ENCODE measurements at places on chromosomes 7 and 10.

DNA sequence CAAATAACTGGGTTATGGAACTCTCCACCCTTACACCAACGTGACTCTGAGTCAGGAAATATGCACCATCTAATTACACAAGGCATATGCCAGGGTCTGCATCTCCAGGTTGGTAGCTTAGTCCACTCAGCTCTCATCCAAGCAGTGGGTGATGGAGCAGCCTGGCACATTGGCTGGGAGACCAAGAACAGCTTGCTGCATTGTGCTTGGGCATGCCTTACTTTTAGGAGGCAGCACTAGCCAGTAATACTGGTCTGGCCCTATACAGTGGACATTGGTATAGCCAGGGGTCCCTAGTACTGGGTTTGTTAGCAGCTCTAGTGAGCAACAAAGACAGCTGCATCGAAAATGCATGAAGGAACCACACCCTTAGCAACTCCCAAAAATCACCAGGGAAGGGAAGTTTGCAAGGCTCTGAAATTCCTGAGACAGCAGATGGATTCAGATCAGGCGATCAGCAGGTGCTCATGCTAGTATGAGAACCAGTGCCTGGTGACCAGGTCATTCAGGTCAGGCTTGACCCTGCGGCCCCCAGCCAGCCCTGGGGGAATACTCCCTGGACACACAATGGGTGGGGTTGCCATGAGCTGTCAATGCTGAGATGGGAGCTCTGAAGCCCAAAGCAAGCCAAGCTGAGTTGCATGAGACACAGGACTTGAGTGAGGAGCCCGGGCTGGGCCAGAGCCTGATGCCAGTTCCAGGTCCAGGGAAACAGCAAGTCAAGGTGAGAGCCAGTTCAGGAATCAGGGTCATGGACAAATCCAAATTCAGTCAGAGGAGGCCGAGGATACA is 217.9 kb upstream of the ZMIZ1 start:
- no peaks in the 10 kb centered on the region for H3K4me1 ChIP-seq
- no peak overlapping the region for H3K4me3 ChIP-seq
- no peaks in the 10 kb centered on the region for H3K36me3 ChIP-seq

GRCh38 chr10:62450912-62451610 is 76.9 kb downstream of the ZNF365 start:
- no peak overlapping the region for H3K27ac ChIP-seq
- no peaks in the 10 kb centered on the region for H3K36me3 ChIP-seq
- no peak for DNase-seq
- H3K27me3 ChIP-seq = no peaks in the 10 kb centered on the region

GRCh38 chr7:149353739-149354504 is 91.9 kb downstream of the ZNF783 start:
- H3K4me3 ChIP-seq = no peak overlapping the region
- H3K36me3 ChIP-seq = no peaks in the 10 kb centered on the region
- H3K27me3 ChIP-seq = no peaks in the 10 kb centered on the region
- no peak overlapping the region for H3K27ac ChIP-seq

GRCh38 chr7:26686448-26686981 is 177.9 kb downstream of the SKAP2 start:
- no peak overlapping the region for H3K27ac ChIP-seq
- no peaks in the 10 kb centered on the region for H3K27me3 ChIP-seq
- H3K36me3 ChIP-seq = no peaks in the 10 kb centered on the region
- peak; percentile 76 for DNase-seq

DNA sequence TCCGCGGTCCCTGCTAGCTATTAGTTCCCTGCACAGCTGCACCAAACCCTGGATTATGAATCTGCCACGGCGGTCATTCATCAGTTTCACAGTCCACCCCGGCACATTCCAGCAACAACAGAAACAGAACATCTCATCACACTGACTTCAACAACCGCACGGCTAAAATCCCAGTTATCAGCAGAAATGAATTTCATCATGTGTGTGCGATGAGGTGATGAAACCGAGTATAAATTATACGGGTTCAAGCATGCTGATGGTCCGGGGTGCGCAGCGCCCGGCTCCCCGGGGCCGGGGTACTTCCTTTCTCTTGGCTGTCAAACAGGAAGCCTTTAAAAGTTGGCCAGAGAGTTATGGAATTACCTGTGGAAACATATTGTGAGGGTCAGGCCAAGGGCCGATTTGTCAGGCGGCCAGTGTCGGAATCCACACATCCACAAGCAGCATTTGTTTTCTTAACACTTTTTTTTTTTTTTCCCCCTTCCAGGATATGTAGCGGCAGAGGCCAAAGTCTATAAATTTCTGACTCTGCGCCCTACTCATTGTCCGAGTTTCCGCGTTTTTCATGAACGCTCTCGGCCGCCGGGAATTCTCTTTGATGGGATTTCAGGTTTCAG is 420.9 kb upstream of the MGMT start:
- no peak for DNase-seq
- no peaks in the 10 kb centered on the region for H3K4me1 ChIP-seq
- H3K4me3 ChIP-seq = no peak overlapping the region
- no peaks in the 10 kb centered on the region for H3K36me3 ChIP-seq

GRCh38 chr10:61486251-61486650 is 33.1 kb upstream of the TMEM26 start:
- H3K36me3 ChIP-seq = no peaks in the 10 kb centered on the region
- no peak for DNase-seq
- no peak overlapping the region for H3K4me3 ChIP-seq
- H3K27me3 ChIP-seq = no peaks in the 10 kb centered on the region
- H3K27ac ChIP-seq = no peak overlapping the region
- peaks cover 38% of the 10 kb centered on the region for H3K4me1 ChIP-seq

GRCh38 chr10:70430493-70431445 is 10.7 kb downstream of the NODAL start:
- no peak overlapping the region for H3K4me3 ChIP-seq
- 0 out of 2 replicates have a peak, but pooled peaks cover 13% of the 10 kb centered on the region for H3K4me1 ChIP-seq
- peak; percentile 55 for DNase-seq
- H3K27me3 ChIP-seq = no peaks in the 10 kb centered on the region
- H3K36me3 ChIP-seq = peaks cover 14% of the 10 kb centered on the region

GRCh38 chr10:99678921-99679320 is 19.6 kb downstream of the ENTPD7 start:
- no peak for DNase-seq
- no peak overlapping the region for H3K27ac ChIP-seq
- peaks cover 4% of the 10 kb centered on the region for H3K36me3 ChIP-seq
- H3K4me1 ChIP-seq = no peaks in the 10 kb centered on the region

GRCh38 chr7:4797858-4798705 is 22.7 kb downstream of the AP5Z1 start:
- peaks cover 6% of the 10 kb centered on the region for H3K4me1 ChIP-seq
- H3K4me3 ChIP-seq = no peak overlapping the region
- H3K36me3 ChIP-seq = no peaks in the 10 kb centered on the region
- DNase-seq = peak; percentile 80

DNA sequence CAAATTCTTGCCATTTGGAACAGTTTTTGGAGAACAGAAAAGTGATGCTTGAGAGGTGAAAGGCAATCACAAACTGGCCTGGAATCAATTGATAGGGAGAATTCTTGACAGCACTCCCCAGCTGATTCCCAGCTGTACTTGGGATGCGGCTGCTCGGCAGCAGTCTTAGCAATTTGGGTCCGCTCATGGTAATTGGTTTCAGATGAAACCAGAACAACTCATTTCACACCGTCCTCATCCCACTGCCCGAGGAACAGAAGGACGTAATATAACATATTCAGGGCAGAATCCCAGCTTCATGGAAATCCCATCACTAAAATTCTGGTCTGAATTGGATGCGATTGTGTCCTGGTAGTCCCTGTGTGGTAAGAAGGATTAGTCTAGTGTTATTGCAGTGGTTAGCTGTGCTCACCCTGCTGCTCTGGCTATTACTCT is 223.3 kb upstream of the FERD3L start:
- peak; percentile 31 for DNase-seq
- H3K36me3 ChIP-seq = no peaks in the 10 kb centered on the region
- no peak overlapping the region for H3K4me3 ChIP-seq
- peaks cover 34% of the 10 kb centered on the region for H3K4me1 ChIP-seq
- H3K27ac ChIP-seq = no peak overlapping the region
- no peaks in the 10 kb centered on the region for H3K27me3 ChIP-seq

DNA sequence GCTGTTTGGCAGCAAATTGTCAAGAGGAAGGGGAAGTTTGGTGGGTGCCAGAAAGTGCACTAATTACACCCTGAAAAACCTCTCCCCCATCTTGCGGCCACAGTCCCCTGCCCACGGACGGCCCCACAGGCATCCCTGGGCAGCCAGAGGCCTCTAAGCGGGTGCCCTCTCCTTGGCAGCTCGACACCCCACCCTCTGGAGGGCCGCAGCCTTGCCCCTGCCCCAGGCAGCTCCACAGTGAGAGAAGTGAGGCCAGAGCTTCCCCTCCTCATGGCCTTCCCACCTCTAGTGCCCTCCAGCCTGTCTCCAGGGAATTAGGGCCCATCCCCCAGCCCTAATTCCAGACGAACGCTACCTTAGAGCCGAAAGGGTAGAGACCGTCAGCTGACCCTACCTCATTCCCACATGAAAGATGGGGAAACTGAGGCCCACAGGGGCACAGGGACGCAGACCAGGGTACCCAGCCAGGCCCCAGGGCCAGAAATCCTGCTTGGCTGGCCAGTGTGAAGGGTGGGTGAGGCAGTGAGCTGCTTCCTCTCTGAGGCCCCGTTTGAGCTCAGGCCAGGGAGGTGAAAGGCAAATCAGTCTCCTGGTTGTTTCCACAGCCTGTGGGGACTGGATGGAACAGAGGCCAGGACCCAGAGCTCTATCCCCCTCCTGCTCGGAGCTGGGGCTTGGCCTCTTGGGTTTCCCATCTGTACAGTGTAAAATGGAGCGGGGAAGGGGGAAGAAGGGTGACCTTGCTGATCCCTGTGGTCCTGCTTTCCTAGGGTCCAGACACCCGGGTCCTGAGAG is 10.0 kb downstream of the ZCCHC24 start:
- no peaks in the 10 kb centered on the region for H3K27me3 ChIP-seq
- H3K36me3 ChIP-seq = no peaks in the 10 kb centered on the region
- no peak overlapping the region for H3K27ac ChIP-seq
- no peaks in the 10 kb centered on the region for H3K4me1 ChIP-seq

DNA sequence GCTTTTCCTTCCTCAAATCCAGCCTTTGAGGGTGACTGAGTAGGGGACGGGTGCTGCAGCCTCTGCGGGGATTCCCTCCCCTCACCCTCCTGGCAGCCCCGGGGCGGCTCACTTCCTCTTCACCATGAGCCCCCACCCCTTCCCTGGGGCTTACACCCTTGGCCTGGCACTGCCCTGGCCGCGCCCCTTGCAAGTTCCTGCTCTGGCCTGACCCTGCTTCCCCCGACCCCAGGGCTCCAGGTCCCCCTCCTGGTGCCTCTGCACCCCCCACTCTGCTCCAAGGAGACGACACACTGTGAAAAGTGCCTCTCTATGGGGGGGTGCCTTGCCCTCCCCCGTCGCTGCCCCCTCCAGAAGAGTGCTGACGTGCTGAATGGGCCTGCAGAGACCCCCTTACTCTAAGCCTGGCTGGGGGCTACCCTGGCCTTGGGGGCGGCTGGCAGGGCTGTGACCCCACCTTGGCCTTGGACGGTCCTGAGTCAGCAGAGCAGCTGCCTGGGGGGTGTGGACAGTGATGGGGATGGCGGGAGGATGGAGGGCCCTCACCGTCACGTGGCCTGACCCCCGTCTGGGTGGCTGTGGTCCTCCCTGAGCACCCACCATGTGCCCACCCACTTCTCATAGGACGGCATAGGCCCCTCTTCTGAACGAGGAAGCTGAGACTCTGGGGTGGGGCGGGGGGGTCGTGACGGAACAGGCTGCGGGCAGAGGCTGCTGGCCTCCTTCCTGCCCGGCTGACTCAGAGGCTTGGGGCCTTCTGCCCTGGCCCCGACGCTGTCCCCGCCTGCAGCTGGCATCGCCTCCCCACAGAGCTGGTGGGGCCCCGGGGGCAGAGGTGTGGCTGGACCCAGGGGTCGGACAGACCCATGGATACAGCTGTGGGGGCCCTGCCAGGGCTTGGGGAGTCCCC is 9.8 kb downstream of the LFNG start:
- H3K36me3 ChIP-seq = no peaks in the 10 kb centered on the region
- peak; percentile 0 for DNase-seq
- no peaks in the 10 kb centered on the region for H3K27me3 ChIP-seq

DNA sequence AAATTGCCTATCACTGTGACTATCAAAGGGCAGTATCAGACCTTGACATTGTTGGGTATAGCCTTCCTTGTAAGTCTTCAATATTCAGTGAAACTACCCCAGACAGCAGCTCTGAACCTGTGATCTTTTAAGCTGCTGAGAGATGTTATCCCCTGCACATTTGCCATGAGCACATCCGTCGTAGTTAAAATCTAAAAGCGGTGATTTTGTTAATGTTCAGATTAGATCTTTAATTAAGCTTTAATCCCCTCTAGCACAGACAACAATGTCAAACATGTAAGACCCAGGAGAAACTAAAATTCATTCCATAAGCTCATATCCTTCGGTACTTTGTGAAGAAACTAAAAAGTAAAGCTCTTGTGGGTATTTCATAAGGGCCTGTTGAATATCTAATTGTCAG is 105.8 kb downstream of the MALRD1 start:
- H3K27ac ChIP-seq = no peak overlapping the region
- H3K36me3 ChIP-seq = no peaks in the 10 kb centered on the region
- H3K4me3 ChIP-seq = no peak overlapping the region

- peak; percentile 52 for DNase-seq
- no peaks in the 10 kb centered on the region for H3K27me3 ChIP-seq
- no peaks in the 10 kb centered on the region for H3K36me3 ChIP-seq
- peak overlapping the region; percentile 97 for H3K27ac ChIP-seq
- no peak overlapping the region for H3K4me3 ChIP-seq
- H3K4me1 ChIP-seq = peaks cover 37% of the 10 kb centered on the region
Observed at GRCh38 chr10:21750424-21750823, 216.4 kb downstream of the MLLT10 start.

- no peaks in the 10 kb centered on the region for H3K36me3 ChIP-seq
- DNase-seq = peak; percentile 82
- H3K4me1 ChIP-seq = no peaks in the 10 kb centered on the region
- H3K4me3 ChIP-seq = no peak overlapping the region
Observed at GRCh38 chr10:66180581-66181318, 745.1 kb upstream of the LRRTM3 start.

- no peak overlapping the region for H3K27ac ChIP-seq
- DNase-seq = no peak
- peaks cover 9% of the 10 kb centered on the region for H3K36me3 ChIP-seq
- H3K27me3 ChIP-seq = no peaks in the 10 kb centered on the region
Observed at GRCh38 chr7:134030460-134030865, 96.7 kb upstream of the LRGUK start.

GRCh38 chr10:59904426-59905065 is 1.8 kb downstream of the CCDC6 start:
- H3K4me1 ChIP-seq = peaks cover 41% of the 10 kb centered on the region
- DNase-seq = peak; percentile 76
- peak overlapping the region; percentile 77 for H3K4me3 ChIP-seq
- H3K27ac ChIP-seq = no peak overlapping the region
- H3K27me3 ChIP-seq = no peaks in the 10 kb centered on the region

- H3K4me3 ChIP-seq = no peak overlapping the region
- H3K27me3 ChIP-seq = no peaks in the 10 kb centered on the region
- peak; percentile 66 for DNase-seq
- no peak overlapping the region for H3K27ac ChIP-seq
Observed at GRCh38 chr10:17742918-17743317, 9.1 kb upstream of the TMEM236 start.

- no peak overlapping the region for H3K27ac ChIP-seq
- no peaks in the 10 kb centered on the region for H3K36me3 ChIP-seq
- H3K27me3 ChIP-seq = no peaks in the 10 kb centered on the region
- H3K4me3 ChIP-seq = no peak overlapping the region
- no peak for DNase-seq
- H3K4me1 ChIP-seq = no peaks in the 10 kb centered on the region
Observed at GRCh38 chr7:20722941-20723340, 63.7 kb downstream of the SP8 start.

GRCh38 chr7:13188236-13188805 is 500.9 kb downstream of the ARL4A start:
- no peaks in the 10 kb centered on the region for H3K27me3 ChIP-seq
- H3K27ac ChIP-seq = no peak overlapping the region
- H3K4me1 ChIP-seq = no peaks in the 10 kb centered on the region
- DNase-seq = no peak
- no peaks in the 10 kb centered on the region for H3K36me3 ChIP-seq
- no peak overlapping the region for H3K4me3 ChIP-seq

Measured in GM23338 (cell line).